ENCODE measurements at places on chromosomes 5 and 9.

- no peak for DNase-seq
These were observed 60.5 kb upstream of the EDIL3 start for GRCh38 chr5:84445049-84445685.

GRCh38 chr9:35001285-35001677, 11.7 kb downstream of the DNAJB5 start:
- no peak for DNase-seq

DNA sequence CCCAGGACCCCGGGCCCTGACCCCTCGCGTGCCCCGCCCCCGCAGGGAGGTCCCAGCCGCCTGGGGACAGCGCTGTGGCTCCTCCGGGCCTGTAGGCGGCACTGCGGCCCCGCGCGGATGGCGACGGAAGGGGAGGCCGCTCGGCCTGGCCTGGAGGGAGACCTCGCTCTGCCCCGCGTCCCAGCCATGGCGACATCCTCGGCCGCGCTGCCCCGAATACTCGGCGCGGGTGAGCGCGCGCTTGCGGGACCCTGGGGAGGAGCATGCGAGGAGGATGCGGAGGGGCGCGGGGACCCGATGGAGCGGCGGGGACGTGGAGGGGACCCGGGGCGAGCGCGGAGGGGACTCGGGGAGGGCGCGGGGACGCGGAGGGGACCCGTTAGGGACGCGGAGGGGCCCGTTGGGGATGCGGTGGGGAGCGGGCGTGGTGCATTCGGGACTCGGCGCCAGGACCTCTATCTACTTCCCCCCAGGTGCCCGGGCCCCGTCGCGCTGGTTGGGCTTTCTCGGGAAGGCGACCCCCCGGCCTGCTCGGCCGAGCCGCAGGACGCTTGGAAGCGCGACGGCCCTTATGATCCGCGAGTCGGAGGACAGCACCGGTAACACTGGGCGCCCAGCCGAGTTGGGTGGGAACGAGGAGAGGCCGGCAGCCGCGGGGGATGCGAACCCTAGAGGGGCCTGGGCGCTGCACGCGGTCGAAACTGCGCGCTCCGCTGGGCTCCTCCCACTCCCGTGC, at the start of gene MRPS2:
TSS of gene MRPS2 (plus strand) at position 158 of the 736 bp plus-strand sequence. CDS start at position 187, 29 bp downstream.
- DNase-seq, result peak; percentile 93

DNA sequence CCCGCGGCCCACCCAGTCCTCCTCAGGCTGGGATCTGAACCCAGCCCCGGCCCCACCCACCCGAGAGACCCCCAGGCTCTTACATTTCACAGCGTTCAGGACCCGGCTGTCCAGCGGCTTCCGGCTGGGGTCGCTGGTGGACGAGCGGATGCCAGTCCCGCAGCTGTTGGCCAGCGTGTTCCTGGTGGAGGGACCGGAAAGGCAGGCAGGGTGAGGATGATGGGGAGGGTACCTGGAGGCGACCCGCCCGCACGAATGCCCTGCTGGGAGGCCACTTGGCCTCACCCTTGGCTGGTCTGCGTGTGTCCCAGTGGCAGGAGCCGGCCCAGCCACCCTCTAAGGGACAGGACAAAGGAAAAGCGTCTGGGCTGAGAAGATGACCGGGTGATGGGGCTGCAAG, 51.9 kb upstream of the UBAC1 start:
- DNase-seq, result no peak

DNA sequence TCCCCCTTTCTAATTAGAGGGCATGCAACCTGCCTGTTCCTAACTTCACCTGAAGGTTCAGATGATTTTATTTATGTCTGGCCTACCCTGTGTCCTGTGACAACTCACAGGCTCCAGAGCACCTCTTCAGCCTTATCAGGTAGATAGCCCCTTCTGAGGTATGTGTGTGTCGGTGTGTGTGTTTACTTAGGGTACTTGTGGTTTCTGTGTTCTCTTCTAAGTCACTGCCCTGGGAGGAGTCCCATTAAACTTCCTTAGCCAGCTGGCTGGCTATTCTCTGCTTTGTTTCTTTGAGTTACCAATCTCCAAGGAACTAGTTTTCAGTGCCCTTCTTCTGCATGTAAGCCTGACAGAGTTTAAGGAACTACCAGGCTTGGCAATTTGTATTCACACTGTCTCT, 74.9 kb downstream of the UNC13B start:
- peak; percentile 40 for DNase-seq

DNA sequence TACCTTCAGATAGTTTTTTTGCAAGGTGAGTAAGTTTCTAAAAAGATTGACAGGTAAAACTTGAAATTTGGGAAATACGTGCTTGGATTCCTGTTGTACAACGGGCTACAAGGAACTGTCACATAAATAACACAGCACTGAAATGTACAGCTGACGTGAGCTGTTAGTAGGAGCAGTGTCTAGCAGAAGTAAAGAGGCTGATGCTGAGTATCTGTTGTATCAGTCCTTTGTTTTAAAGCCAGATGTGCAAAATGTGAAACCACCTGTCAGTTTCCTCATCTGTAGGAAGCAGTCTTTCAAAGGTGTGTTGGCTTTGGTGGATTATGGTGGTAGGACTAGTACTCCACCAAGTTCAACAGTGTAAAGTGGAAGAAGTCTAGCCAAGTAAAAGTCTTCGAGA, 122.3 kb downstream of the EFNA5 start:
- no peak for DNase-seq

Data from small intestine (tissue), 16 donors.